ENCODE measurements at places on chromosomes 4 and X.

GRCh38 chr4:16075061-16075460 lies 8.8 kb downstream of the PROM1 start:
- no peak for DNase-seq

GRCh38 chr4:156999175-156999517 lies 27.5 kb upstream of the PDGFC start:
- peak; percentile 88 for DNase-seq

DNA sequence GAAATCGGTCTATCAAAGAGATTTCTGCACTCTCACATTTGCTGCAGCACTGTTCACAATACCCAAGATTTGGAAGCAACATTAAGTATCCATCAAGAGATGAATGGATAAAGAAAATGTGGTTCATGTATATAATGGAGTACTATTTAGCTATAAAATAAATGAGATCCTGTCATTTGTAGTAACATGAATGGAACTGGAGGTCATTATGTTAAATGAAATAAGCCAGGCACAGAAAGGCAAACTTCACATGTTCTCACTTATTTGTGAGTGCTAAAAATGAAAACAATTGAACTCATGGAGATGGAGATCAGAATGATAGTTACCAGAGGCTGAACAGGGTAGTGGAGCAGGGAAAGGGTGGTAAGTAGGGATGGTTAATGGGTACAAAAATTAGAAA lies 17.0 kb upstream of the PROM1 start:
- no peak for DNase-seq

DNA sequence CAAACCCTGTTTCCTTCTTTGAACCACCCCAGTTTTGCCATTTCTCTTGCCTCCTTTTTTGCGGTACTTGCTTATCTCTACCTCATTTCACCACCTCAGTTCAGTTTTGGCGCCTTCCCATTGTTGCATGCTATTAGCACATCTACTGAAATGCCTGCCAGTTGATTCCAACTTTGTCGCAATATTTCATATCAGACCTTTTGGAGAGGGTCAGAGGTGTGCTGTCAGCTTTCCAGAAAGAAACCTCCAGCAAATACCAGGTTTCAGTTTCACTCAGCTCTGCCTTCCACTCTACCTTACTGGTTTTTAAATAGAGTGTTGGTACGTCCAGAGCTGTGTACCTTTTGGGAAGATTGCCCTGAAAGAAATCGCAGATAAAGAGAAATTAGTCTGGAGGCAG lies 91.9 kb upstream of the CPEB2 start:
- DNase-seq: no peak

DNA sequence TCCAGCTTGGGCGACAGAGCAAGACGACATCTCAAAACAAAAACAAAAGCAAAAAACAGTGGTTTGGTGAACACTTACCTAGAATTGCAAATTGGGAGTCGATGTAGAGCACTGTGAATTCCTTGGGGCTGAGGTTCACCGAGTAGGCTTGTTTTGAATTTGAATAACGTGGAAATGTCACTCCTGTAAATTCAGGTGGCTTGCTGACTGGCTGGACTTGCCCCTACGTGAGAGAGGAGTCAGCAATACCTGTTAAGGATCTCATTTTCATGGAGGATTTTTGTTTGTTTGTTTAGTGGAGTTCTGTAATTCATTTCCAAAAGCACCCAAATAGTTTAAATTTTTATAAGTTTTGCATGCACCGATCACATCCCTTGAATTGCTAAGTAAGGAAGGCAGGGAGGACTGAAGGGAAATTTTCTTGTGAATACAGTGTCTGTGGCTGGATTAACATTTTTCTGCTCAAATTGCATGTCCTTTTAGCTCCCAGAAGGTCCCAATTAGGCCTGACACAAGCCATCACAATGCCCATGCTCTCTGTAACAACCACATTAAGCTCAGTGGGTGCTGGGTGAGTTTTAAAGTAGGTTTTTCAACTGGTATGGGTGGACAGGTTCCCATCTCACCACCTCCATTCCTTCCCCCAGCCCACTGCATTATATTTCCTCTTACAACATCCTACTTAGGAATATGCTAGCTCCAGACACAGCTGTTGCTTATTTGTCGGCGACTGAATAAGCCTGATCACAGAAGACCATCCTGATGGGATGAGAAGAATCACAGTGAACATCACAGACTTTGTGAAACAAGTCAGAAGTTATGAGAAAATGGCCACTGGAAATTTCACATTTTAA lies 58.5 kb upstream of the TTC29 start:
- DNase-seq: no peak
